SJCRH30 (cell line): ENCODE measurements at places on chromosomes 3 and 15.

- peak; percentile 72 for DNase-seq
Measured at GRCh38 chr3:194277104-194277785, 73.9 kb downstream of the CPN2 start.

DNA sequence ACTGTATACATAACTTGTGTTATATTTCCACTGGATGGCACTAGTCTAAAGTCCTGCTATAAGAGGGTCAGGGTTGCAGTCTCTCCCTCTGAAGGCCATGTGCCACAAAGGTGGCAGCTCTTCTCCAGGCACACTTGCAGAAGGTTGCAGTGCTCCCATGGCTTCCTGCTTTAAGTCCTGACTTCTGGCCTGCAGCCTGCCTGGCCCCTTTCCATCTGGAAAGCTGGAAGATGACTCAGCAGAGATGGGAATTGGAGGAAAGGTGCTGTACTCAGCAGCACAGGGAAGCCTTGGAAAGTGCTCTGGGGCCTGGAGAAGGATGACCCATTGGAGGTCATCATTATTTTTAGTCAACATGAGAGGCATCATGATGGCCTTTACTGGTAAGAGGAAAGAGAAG lies 40.9 kb upstream of the MRPL3 start:
- DNase-seq: peak; percentile 8

DNA sequence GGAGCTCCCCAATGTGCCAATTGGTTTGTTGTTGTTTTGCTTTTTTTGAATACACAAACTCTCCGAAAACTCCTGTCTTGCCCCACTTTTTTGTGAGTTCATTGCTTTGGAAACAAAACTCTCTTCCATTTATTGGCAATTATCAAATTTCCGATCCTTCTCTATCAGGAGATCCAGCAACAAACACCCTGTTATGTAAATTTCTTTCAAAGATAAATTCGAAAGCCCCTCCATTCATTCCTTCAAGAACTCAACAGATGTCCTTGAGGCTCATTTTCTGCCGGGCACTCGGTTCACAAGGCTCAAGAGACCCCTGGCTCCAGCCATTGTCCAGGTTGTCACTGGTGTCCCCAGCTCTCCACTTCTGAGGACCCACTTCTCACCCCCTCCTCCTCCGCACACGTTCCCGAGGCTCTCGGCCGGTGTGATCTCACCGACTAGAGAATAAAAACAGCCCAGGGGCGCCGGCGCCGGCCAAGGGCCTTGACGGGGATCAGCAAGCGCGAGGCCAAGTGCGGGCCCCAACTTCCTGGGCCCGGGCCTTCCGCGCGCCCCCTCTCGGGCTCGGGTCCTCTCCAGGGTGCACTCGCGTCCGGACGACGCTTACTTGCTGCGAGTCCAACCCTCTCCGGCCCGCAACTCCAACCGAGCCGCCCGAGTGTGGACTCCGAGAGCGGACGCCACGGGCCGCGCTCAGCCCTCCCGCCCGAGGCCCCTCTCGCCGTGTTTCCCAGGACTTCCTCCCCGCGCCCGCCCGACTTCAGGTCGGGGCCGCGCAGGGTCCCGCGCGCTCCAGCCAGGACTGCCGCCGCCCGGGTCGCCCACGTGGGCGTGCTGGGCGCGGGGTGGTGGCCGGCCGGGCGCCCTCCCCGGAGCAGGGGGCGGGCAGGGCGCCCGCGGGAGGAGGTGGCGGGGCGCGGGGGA lies 533 bp upstream of the SMAD3 start:
- peak; percentile 78 for DNase-seq

- no peak for DNase-seq
Measured at GRCh38 chr15:68217341-68217740, 12.2 kb downstream of the CLN6 start.

GRCh38 chr15:98583771-98584430 lies 64.4 kb upstream of the IGF1R start:
- no peak for DNase-seq

DNA sequence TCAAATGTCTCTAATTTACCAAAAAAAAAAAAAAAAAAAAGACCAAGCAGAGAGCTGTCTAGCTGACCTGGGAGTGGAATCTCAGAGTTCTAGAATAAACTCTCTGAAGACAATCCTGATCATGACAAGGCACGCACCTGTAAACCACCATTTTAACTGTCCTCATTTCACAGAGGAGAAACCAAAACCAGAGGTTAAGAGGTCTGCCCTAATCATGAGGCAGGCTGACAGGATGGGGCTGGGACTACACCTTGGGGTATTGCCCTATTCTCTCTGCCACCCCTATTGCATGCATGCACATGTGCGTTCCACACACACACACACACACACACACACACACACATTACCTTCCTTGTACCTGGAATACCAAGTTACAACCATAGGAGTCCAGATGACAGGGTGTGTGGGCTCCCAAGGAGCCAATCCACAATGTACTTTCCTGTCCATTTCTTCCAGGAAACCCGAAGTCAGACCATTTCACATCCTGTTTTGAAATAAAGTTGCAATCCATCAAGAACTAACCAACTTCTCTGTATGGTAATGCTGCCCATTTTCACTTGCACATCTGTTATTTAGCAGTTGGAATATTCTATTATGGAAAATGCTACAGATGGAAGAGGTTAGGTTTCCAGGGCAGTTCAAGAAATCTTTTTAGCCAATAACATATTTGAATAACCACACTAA lies 34.6 kb downstream of the HSPBAP1 start:
- no peak for DNase-seq

DNA sequence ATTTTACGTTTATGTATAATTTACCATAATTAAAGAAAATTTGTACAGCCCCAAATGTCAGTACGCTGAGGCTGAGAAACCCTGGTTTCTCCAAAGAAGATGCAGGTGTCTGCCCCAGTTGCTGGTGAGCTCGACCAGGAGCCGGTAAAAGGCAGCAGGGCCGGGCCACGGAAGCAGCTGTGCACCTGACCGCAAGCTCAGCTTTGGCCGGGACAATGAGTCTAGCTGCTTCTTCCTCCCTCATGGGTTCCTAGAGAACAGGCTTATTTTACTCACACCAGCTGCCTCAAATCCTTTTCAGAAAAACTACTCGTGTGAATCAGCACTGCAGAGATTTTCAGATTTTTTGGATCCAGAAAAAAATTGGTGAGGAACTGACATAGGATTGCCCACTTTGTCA lies 18.0 kb upstream of the ZXDC start:
- DNase-seq: peak; percentile 61

- no peak for DNase-seq
Measured at GRCh38 chr15:68348081-68348480, 70.5 kb downstream of the FEM1B start.

DNA sequence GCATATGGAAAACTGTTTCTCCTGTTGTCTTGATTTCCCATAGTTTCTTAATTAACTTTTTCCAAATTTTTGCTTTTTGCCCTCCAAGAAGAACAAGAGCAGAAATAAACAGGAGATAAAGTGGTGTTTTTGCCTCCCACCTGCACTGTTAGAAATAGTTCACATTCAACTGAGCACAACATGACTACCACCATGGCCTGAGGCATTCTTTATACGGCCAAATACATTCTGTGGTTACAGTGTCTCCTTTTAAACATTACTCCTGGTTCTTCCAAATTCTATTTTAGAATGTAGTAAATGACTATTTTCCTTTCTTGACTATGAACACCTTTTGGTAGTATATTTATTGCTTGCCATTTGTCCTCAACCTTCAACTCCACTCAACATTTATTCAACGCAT lies 98.5 kb downstream of the LARS2 start:
- no peak for DNase-seq

- DNase-seq: no peak
Measured at GRCh38 chr3:138359148-138359918, 11.0 kb downstream of the MRAS start.

- DNase-seq: no peak
Measured at GRCh38 chr3:187848401-187848800, 103.1 kb upstream of the BCL6 start.

DNA sequence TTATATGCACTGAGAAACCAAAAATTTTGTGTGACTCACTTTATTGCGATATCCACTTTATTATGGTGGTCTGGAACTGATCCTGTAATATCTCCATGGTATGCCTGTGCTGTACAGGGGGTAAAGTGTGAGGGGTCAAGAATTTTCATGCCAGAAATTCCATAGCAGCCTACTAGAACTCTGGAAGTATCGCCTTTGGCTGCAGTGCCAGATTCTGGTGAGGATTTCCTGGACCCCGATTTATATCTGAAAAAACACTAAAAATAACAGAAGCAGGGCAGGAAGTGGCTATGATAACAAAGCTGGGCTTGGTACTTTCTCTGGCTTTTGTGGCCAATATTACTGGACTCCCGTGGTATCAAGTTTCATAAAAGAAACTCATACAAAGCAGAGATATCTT lies 36.4 kb downstream of the CCDC80 start:
- peak; percentile 71 for DNase-seq

GRCh38 chr15:99744142-99744541 lies 10.9 kb upstream of the LYSMD4 start:
- DNase-seq: no peak

DNA sequence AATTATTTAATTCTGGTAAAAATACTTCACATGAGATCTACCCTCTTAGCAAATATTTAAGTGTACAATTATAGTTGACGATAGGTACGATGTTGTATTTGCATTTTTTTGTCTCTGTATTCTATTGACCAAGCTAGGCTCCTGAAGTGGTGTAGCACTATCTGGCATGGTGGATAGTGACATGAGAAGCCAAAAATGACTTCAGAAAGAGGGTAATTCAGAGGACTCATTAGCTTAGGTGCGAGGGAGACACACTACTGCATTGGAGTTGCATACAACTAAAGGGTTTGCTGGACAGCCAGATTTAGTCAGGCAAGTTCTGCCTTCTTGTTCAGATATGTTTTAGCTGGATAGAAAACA lies 50.6 kb downstream of the KBTBD8 start:
- DNase-seq: no peak

DNA sequence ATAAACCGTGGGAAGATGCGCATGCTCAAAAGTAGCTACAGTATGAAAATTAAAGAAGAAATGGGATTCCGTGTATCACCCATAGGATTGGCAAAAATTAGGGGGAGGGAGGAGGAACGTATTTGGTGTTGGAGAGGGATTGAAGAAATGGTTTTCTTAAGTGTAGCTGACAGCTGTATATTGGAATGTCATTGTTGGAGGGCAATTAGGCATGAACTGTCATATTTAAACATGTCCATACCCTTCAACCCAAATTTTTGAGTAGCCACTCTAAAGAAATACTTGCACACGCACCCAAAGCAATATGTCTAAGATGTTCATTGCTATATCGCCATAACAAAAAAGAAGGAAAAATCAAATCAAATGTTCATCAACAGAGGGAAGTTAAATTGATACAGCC lies 144.7 kb downstream of the TLE3 start:
- DNase-seq: no peak

DNA sequence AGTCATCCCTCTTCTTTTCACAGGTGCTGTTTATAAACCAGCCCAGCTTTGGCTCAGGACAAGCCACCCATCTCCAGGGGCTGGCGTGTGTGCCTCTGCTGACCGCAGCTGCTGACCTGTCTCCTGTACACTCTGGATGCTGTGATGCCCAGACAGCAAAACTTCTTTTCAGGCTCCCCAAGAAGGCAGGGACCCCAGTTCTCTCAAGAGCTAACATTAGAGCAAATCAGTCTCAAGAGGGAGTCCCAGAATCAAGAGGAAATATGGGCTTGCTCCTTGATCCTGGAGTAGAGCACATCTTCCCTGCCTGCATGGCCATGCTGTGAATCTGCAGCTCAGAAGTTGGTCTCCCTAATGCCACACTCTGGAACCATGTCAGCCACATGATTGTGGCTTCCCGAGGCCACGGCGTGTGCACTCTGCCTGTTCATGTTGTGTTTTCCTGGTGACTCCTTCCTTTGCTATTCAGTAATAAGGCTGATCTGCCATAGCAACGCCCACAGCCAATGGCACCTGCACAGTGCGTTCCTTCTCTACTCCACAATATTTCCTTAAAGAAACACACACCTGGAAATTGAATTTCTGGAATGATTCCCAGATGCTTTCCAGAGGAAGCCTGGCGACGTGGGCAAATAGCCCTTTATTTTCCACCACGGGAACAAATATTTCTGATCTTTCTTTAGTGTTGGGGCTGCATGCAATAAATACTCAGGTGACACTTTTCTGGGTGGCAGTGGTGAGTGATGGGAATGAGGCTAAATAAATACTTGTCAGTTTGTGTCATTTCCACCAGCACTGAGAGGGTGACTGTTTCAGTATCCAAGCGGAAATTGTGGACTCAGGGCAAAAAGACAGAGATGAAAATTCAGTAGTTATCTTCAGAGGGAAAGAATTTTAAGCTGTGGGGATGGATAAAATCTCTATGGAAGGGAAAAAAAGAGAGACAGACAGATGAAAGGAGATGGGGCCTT lies 21.9 kb upstream of the THSD4 start:
- DNase-seq: no peak

GRCh38 chr3:160464321-160464720 lies 14.7 kb upstream of the TRIM59 start:
- DNase-seq: no peak

DNA sequence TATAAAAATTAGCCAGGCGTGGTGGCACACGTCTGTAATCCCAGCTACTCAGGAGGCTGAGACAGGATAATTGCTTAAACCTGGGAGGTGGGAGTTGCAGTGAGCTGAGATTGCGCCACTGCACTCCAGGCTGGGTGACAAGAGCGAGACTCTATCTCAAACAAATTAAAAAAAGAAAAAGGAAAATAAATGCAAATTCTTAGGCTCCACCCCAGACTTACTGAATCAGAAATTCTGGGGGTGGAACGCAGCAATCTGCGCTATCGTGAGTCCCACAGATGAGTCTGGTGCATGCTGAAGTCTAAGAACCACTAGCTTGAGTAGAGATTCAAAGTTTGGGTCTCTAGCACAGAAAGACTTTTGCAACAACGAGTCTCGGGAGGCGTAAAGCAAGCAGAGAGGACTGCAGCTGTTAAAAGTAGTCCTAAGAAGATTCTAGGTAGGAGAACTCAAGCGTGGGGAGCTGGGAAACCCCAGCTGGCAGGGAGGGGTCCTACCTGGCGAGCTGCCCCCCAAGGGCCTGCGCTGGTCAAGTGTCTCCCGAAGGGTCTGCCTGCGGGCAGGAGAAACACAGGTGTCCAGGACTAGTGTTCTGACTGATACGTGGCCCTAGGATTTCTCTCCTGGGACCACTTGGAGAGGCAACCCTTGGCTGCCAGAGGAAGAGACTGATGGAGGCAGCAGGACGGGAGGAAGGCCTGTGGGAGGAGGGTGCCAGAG lies 21.9 kb downstream of the CEP19 start:
- no peak for DNase-seq

DNA sequence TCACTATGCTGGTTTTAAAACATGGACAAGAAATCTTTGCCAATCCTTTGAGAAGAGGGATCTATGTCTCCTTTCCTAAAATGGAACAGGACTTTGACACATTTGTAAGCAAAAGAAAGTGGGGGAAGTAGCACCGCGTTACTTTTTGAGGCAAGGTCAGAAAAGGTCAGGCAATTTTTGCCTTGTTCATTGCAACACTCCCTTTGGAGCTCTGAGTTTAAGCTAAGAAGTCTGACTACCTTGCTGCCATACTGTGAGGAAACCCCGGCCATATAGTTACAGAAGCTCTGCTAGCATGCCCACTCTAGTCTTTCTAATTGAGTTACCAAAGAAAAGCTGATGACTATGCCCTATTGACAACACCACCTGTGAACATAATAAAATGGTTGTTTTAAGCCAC lies 1.4 kb downstream of the FAM227B start:
- no peak for DNase-seq
